GM04504 (cell line): ENCODE measurements at places on chromosomes 5 and 9.

GRCh38 chr9:70477907-70478480 lies 63.5 kb upstream of the KLF9 start:
- no peak for DNase-seq

GRCh38 chr9:123002754-123003153 lies 30.7 kb upstream of the GPR21 start:
- no peak for DNase-seq

- DNase-seq: no peak
Measured at GRCh38 chr9:21761309-21761901, 41.0 kb upstream of the MTAP start.

- DNase-seq: no peak
Measured at GRCh38 chr9:107054146-107054545, 191.2 kb downstream of the ZNF462 start.

DNA sequence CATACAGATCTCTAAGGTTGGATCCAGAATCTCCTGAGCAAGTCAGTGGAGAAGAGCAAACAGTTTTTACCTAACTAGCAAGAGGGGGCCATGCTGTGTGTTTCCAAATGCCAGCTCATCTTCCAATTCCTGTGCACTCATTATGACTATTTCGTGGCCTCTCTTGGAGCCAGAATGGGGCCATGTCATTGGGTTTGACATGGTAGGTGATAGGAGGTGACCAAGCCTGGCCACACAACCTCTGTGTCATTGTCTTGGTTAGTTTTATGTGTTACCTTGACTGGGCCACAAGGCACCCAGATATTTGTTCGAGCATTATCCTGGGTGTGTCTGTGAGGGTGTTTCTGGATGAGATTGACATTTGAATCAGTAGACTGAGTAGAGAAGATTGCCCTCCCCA lies 206.2 kb downstream of the HSPA4 start:
- no peak for DNase-seq

- DNase-seq: no peak
Measured at GRCh38 chr5:65926893-65927292, 518 bp downstream of the ERBIN start.

- DNase-seq: no peak
Measured at GRCh38 chr5:57601996-57602395, 119.4 kb upstream of the ACTBL2 start.

GRCh38 chr9:100449420-100449819 lies 22.5 kb downstream of the MSANTD3 start:
- no peak for DNase-seq

DNA sequence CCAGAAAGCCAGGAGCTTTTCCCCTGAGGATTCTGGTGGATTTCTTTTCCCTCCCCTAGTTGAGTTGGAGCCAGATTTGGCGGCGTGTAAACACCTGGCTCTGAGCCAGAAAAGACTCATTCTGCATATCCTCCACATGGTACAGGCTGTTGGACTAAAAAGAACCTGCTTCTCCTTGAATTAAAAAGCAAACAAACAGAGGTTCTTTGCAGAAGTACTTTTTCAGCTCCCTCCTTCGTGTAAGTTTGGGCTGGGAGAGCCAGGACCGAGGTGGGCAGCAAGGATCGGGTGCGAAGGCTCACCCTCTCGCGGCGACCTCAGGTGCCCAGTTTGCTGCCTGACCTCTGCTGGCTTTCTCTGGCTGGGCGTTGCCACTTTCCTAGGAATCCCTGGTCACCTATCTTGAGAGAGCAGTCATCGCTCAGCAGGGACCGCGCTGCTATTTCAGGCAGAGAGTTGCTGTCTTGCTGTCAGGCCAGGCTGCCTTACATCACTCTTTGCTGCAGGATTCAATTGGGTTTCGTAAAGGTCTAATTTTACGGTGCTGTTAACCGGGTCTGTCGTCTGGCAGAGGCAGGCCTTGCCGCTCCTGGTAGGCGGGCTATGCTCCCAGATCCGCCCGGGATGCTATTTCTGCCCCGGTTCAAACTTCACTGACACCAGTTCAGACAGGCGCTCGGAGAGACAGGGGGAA lies 3.2 kb downstream of the PAPPA start:
- DNase-seq: peak; percentile 70

GRCh38 chr5:3517348-3517747 lies 78.3 kb upstream of the IRX1 start:
- DNase-seq: no peak

- no peak for DNase-seq
Measured at GRCh38 chr5:5788793-5789192, 366.3 kb downstream of the ICE1 start.

DNA sequence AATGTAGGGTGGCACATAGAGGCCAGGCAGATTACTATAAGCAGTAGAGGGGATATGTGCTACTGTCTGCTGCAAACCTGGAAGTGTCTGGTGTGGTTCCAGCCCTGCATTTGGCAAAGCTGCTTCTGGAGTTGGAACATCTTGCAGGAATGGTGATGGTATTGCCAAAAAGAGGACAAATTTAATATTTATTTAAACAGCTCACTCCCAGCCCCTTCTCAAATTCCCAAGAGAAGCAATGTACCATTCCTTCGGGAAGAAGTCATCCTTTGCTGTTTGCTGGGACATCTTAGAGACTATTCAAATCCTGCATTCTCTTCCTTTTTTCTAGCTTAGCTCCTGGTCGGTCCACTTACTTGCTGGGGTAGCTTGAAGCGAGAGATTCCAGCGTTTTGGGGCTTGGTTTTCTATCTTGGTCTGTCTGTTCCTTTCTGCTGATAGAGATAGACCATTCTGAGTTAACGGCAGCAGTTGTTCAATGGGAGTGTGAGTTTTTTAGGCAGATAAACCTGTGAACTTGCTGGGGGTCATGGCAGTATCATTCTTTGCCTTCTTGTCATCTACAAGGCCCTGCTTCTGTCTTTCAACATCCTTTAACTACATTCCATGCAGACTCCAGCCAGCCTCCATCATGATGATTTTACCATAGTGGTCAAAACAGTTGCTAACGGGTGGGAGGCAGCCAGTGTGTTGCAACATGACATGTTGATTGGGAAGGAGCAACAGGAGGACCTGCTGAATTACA lies 69.9 kb downstream of the RCL1 start:
- DNase-seq: no peak

DNA sequence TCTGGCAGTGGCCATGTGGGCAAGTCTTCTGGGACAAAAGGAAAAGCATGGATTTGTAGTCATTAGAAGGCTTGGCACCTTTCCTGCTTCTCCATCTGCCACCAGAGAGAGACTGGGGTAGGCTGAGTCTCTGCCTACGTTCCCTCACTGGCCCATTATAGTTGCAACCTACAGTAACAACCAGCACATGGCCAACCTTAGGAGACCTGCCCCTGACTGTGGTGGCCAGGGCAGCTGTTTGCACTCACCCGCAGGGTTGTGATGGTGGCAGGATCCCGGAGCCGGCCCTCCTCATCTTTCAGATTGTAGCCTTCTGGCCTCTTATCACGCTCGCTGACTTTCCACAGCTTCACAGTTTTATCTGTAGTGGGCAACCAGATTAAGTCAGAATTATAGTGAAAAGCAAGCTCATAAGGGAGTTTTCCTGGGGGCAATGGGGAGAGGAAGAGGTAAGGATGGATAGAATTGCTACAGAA lies 174.9 kb upstream of the GPR151 start:
- DNase-seq: no peak

GRCh38 chr5:88144219-88145001 lies 124.2 kb downstream of the TMEM161B start:
- no peak for DNase-seq

DNA sequence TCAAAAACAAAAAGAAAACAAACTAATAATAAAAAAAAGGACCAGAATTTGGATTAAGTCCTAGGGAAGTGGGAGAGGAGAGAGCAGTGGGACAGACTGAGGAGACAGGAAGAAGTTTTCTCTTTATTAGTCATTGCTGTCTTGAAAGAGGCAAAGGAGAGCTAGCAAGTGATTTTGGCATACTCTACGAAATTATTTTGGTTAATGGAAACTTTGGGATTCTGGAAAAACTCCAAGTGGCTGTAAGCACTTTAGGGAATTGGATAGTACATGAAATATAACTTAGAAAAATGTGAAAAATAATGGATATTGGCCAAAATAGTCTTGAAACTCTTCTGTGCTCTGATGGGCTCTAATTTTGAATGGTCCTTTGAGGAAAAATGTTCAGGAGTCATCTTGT lies 1641.8 kb upstream of the WWC1 start:
- DNase-seq: no peak

DNA sequence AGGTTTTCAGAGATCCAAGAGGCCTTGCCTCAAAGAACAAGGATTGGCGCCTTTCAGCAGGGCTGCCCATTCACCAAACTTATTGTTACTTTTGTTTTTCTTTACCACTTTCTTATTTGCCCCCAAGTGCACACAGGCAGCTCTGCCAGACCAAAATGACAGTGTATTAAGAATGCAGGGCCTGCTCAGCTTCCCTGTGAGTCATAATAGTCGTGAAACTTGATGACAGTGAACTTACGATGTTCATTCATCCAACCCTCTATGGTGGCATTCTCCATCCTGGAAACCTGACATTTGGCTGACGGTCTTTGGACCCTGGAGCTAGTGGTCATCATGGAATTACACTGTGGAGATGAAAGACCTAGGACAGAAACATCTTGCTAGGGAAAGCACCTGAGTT lies 44.3 kb downstream of the UBE2QL1 start:
- no peak for DNase-seq

DNA sequence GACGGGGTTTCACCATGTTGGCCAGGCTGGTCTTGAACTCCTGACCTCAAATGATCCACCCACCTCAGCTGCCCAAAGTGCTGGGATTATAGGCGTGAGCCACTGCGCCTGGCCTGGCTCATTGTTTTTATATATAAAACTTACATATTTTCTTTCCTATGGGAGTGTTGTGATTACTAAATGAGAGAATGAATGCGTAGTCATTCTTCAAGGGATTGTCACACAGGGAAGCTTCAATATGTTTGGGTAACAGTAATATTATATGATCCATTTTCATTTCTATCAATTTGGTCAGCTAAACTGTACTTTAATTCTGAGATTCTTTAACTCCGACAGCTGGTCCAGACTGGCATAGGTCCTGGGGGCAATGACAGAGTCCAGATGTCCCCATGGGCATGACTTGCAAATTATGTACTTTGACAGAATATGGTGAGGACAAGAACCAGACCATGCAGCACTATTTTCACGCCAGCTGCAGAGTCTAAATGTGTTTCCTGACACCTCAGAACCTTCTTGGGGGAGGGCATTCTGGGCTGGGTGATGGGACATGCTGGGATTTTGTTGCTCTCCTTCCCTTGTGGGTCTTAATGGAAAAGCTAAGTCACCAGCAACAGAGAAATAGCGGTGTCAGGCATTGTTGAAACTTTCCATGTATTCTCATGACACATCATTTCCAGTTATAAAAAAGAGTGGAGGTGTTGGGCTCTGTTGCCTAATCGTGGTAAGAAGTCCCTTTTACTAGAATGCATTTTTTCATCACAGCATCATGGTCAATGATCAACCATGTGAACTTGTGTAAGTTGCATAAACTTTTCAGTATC lies 40.9 kb upstream of the TNC start:
- DNase-seq: peak; percentile 81

GRCh38 chr5:128667152-128667551 lies 129.1 kb upstream of the FBN2 start:
- no peak for DNase-seq

GRCh38 chr5:176888016-176888864 lies 10.9 kb downstream of the HK3 start:
- no peak for DNase-seq

DNA sequence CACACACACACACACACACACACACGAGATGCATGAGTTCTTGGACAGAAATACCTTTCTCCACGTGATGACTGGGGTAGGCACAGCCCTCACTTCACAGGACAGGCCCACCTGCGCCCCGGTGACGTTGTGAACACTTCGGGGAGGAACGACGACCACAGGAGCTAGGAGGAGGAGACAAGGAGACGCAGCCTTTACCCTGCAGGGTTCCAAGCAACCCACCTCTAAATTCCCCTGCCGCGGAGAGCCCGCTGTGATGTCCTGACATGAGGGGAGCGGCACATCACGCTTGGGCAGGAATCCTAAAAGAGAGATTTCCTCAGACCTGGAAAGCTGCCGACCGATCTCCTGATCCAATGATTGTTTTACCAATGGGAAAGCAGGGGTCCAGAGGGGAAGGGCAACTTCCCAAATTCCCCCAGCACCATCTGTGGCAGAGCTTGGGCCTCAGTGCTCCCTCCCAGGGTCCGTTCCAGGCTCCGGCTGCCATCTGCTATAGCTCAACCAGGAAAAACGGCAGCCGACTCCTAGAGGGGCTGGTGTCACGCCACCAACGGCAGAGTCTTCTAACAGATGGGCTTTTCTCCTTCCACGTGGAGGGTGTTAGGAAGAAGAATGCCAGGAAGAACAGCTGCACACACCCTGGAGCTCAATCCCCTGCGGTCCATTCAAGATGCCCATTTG lies 10.1 kb downstream of the IGFBPL1 start:
- no peak for DNase-seq

DNA sequence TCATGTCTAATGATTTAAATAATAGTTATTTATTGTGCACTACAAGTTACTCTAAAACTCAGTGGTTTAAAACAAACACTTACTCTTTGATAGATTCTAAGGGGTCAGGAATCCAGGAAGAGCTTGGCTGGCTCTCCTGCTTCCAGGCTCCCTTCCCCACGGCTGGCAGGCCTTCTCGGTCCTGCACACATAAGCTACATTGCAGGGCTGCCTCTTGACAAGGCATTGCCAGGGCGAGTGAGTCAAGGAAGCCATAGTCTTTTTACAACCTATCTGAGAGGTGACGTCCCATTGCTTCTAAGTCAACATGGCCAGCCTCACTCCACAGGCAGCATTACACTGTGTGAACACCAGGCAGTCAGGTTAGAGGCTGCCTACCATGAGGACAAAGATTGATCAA lies 119.8 kb downstream of the AUH start:
- DNase-seq: no peak

DNA sequence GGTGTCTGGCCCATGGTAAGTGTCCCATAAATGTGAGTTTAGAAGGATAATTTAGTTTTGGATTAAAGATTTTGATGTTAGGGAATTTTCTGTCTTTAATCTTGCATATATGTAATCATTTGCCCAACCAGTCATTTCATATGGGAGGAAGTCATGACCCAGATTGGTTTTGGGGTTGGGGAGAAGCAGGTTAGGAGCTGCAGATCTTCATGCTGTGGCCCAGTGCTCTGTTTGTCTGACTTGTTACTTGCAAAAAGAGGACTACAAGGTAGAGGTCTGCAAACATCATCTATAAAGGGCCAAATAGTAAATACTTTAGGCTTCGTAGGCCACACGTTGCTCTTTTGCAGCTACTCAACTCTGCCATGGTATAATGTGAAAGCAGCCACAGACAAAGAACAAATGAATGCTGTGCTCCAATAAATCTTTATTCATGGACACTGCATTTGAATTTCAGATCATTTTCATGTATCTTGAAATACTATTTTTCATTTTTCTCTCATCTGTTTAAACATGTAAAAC lies 16.8 kb downstream of the OSTF1 start:
- no peak for DNase-seq

GRCh38 chr9:34563262-34563661 lies 26.3 kb downstream of the CNTFR start:
- DNase-seq: no peak

- no peak for DNase-seq
Measured at GRCh38 chr9:127972236-127972871, 8.4 kb downstream of the EEIG1 start.
